ENCODE measurements at places on chromosomes 16 and 17. TPM values are rescaled to one million over a fixed set of nuclear protein-coding genes. Genes with fewer than 3 reads are reported as not detected.
A peak's percentile ranks its signal among the peaks of the same experiment; 100 is the strongest.

DNA sequence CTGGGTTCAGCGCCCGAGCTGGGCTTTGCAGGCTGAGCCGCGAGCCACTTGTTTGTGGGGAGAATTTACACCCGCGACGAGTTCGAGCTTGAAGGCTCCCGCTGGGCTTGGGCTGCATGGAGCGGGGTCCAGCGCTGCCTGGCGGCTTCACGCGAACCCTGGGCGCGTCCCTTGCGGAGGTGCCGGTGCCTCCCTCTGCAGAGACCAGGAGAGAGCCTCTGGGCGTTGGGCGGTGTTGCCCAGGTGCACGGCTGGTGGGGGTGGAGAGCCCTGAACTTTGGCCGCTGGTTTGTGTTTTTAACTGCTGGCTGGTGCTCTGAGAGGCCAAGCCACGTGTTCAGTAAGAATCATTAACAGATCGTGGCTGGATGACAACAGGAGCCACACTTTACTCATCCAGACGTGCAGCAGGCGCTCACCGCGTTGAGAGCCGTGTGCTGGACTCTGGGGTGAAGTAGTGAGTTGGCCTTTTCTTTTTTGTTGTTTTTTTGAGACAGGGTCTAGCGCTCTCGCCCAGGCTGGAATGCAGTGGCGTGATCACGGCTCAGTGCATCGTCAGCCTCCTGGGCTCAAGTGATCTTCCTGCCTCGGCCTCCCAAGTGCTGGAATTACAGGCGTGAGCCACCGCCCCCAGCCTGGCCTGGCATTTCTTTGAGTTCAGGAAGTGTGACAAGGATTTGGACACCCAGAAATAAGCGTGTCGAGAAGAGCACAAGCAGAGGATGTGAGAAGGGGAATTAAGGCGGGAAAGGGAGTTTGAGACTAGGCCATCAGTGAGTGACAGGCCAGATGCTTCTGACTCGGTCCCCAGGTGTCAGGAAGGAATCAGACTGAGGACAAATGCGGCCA lies 827 bp downstream of the CDK10 start:
- peak overlapping the region; percentile 82 for H3K4me3 ChIP-seq
- H3K4me1 ChIP-seq: peaks cover 10% of the 10 kb centered on the region
- DNase-seq: peak; percentile 85
- no peaks in the 10 kb centered on the region for H3K27me3 ChIP-seq
- peaks cover 75% of the 10 kb centered on the region for H3K36me3 ChIP-seq

DNA sequence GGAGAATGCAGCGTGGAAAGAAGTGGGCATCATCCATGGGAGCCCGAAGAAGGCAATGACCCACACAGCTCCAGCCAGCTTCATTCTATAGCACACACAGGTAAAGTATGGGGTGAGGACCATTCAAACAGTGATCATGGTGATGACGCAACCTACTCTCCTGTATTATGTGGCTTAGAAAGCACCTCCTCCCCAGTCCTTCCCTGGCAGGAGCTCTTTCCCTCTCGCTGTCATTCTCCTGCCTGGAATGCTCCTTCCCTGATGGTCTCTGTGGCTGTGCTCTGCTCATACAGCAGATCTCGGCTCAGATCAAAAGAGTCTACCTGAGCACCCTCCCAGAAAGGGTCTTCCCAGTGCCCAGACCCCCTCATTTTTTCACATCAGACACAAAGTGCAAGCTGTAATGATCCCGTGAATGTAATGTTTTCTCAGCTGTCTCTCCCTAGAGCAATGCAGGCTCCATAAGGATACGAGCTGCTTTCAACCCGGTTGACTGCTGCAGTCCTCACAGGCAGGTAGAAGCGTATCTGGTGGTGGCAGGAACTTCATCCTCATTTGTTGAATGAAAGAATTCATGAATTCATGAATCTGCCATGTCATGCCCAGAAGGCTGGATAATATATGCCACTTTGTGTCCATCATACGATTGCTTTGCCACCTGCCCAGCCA lies 248.8 kb downstream of the HS3ST3A1 start:
- no peaks in the 10 kb centered on the region for H3K4me1 ChIP-seq
- no peak overlapping the region for H3K4me3 ChIP-seq
- H3K27ac ChIP-seq: no peak overlapping the region
- H3K27me3 ChIP-seq: no peaks in the 10 kb centered on the region

DNA sequence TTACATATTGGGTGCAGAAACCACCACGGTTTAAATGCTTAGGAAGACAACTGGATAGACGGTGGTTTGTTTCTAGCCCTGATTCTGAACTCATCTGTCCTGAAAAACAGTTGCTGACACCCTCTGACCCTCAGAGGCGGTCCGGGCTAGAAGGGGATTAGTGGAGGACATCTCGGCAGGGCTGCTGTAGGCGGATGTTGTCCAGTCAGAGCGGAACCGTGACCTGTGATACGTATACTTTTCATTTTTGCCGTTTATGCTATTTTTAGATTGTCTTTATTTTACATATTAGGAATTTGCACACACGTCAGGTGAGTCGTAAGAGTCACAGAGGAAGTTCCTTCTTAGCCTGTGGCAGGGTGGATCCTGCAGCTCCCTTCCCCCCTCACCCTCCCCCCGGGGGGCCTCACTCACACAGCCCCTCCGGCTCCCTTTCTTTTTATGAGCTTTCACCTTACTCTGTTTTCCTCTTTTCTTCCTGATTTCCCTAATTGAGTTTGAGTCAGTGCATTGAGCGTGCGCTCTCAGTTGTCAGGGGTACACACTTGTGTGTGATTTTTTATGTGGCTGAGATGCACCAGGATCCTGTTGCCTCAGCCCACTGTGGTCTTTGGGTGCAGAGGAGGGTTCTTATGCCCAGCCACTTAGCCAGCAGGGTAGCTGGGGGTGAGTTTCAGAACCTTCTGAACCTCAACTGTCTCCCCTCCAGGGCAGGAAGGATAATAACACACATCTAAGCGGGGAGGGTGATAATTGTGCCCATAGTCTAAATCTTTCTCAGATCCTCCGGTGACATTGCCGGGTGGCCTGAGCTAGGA lies 211.1 kb upstream of the CHMP6 start:
- no peak overlapping the region for H3K27ac ChIP-seq
- H3K4me1 ChIP-seq: peaks cover 5% of the 10 kb centered on the region
- peaks cover 15% of the 10 kb centered on the region for H3K36me3 ChIP-seq
- no peak for DNase-seq

- H3K4me1 ChIP-seq: peaks cover 12% of the 10 kb centered on the region
- peaks cover 13% of the 10 kb centered on the region for H3K27me3 ChIP-seq
- peak overlapping the region; percentile 96 for H3K4me3 ChIP-seq
- no peak for DNase-seq
Measured at GRCh38 chr16:56931271-56931891, 561 bp upstream of the HERPUD1 start.

GRCh38 chr16:56451753-56452689 lies 667 bp downstream of the OGFOD1 start:
- H3K27ac ChIP-seq: peak overlapping the region; percentile 76
- no peaks in the 10 kb centered on the region for H3K27me3 ChIP-seq
- DNase-seq: peak; percentile 13
- H3K4me3 ChIP-seq: peak overlapping the region; percentile 77
- H3K4me1 ChIP-seq: peaks cover 29% of the 10 kb centered on the region
- H3K36me3 ChIP-seq: peaks cover 59% of the 10 kb centered on the region

DNA sequence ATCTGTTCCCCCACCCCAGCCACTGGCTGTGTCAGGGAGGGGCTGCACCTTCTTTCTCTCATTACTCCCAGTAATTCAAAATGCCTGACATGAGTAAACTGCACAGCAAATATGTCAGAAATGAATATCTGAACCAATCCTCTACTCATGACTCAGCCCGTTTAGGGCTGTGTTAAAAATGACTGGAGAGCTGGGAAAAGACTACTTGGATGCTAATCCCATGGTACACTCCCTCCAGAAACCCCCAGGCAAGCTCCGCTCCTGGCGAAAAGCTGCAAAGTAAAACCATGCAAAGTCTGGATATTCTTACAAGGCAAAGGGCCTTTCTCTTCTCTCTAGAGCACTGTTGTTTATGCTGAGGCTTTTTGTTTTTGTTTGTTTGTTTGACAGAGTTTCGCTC lies 448.1 kb upstream of the DYNLRB2 start:
- no peaks in the 10 kb centered on the region for H3K4me1 ChIP-seq
- no peaks in the 10 kb centered on the region for H3K27me3 ChIP-seq
- no peak overlapping the region for H3K27ac ChIP-seq
- DNase-seq: no peak
- H3K36me3 ChIP-seq: no peaks in the 10 kb centered on the region

GRCh38 chr17:35132816-35133550 lies 9.1 kb downstream of the NLE1 start:
- peaks cover 51% of the 10 kb centered on the region for H3K36me3 ChIP-seq
- H3K27me3 ChIP-seq: no peaks in the 10 kb centered on the region
- no peak overlapping the region for H3K4me3 ChIP-seq
- DNase-seq: no peak

DNA sequence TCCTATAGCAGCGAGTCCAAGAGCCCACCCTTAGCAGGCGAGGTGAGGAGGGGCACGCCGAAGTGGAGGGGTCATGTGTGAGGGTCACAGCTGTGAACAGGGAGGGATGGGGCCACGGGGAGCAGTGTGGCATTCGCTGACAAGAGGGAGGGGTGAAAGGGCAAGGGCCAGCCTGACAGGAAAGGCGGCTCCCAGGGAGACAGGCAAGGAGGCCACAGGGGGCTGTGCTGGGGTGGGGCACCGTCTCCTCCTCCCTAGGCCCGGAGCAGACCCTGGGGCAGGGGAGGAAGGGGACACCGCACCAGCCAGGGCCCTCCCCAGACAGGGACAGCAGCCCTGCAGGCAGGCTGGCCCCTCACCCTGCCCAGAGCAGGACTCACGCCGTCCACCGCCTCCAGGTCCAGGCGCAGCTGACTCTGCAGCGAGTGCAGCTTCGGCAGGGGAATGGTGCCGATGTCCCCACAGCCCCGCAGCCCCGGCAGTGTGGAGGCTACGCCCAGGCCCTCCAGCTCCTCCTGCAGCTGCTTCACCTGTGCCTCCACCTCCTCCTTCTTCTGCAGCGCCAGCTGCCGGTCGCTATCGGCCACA lies 15.1 kb downstream of the GNPTG start:
- no peak for DNase-seq
- H3K27ac ChIP-seq: no peak overlapping the region
- no peak overlapping the region for H3K4me3 ChIP-seq
- no peaks in the 10 kb centered on the region for H3K27me3 ChIP-seq

- H3K27me3 ChIP-seq: no peaks in the 10 kb centered on the region
- H3K4me1 ChIP-seq: no peaks in the 10 kb centered on the region
- H3K36me3 ChIP-seq: no peaks in the 10 kb centered on the region
- no peak overlapping the region for H3K27ac ChIP-seq
- no peak for DNase-seq
Measured at GRCh38 chr17:63335831-63336230, 110.3 kb downstream of the CYB561 start.

DNA sequence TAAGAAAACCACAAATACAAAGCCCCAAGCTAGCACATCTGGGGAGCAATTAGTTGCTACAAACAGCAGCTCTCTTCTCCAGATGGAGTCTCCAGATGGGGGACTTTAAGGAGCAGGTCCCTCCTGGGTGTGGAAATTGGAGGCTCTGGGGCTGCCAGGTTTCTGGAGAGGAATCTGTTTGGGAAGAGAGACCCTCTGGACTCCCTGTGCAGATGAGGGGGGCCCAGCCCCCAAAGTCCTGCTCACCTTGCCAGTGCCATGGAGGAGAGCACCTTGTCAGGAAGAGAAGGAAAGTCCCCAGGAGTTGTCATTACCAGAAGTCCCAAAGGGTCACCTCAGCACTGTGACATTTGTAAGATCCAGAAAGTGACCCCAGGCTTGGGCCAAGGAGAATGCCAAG lies 14.8 kb downstream of the TEKT5 start:
- no peak overlapping the region for H3K4me3 ChIP-seq
- no peak for DNase-seq
- peaks cover 46% of the 10 kb centered on the region for H3K27me3 ChIP-seq
- H3K27ac ChIP-seq: no peak overlapping the region
- H3K36me3 ChIP-seq: no peaks in the 10 kb centered on the region

- no peak overlapping the region for H3K4me3 ChIP-seq
- H3K27me3 ChIP-seq: no peaks in the 10 kb centered on the region
- no peaks in the 10 kb centered on the region for H3K4me1 ChIP-seq
- no peak overlapping the region for H3K27ac ChIP-seq
- DNase-seq: no peak
Measured at GRCh38 chr16:79914961-79915720, 314.6 kb upstream of the MAF start.

- no peaks in the 10 kb centered on the region for H3K27me3 ChIP-seq
- no peaks in the 10 kb centered on the region for H3K36me3 ChIP-seq
- no peak overlapping the region for H3K4me3 ChIP-seq
- no peak overlapping the region for H3K27ac ChIP-seq
Measured at GRCh38 chr17:57603546-57603945, 141.6 kb downstream of the CCDC182 start.

- DNase-seq: no peak
- no peak overlapping the region for H3K4me3 ChIP-seq
- no peaks in the 10 kb centered on the region for H3K4me1 ChIP-seq
- no peaks in the 10 kb centered on the region for H3K36me3 ChIP-seq
- no peak overlapping the region for H3K27ac ChIP-seq
- peaks cover 64% of the 10 kb centered on the region for H3K27me3 ChIP-seq
Measured at GRCh38 chr17:34275881-34276280, 5.9 kb downstream of the CCL7 start.

DNA sequence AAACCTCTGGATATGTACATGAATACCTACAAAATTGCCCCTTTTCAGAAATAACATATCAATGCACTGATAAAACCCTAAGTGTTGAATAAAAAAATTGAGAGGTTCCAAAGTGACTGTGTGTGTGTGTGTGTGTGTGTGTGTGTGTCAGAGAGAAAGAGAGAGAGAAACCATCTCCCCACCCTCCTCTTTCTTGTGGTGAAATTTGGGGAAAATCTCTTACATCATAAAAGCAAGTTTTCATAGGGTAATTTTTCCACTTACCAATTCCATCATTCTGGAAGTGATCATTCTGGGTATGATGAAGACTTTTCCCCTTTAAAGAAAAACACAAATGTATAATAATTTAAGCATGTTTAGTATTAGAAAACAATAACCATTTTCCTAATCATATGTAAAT lies 79.3 kb downstream of the CACNG1 start:
- H3K4me1 ChIP-seq: no peaks in the 10 kb centered on the region
- peaks cover 17% of the 10 kb centered on the region for H3K36me3 ChIP-seq
- no peak overlapping the region for H3K4me3 ChIP-seq
- H3K27me3 ChIP-seq: no peaks in the 10 kb centered on the region
- DNase-seq: no peak

- no peaks in the 10 kb centered on the region for H3K27me3 ChIP-seq
- DNase-seq: no peak
- peak overlapping the region; percentile 66 for H3K27ac ChIP-seq
- H3K4me3 ChIP-seq: peak overlapping the region; percentile 62
- H3K36me3 ChIP-seq: peaks cover 18% of the 10 kb centered on the region
- peaks cover 38% of the 10 kb centered on the region for H3K4me1 ChIP-seq
Measured at GRCh38 chr16:87463722-87464690, 28.8 kb downstream of the ZCCHC14 start.

- no peak overlapping the region for H3K4me3 ChIP-seq
- H3K4me1 ChIP-seq: no peaks in the 10 kb centered on the region
- H3K36me3 ChIP-seq: peaks cover 20% of the 10 kb centered on the region
- H3K27me3 ChIP-seq: no peaks in the 10 kb centered on the region
Measured at GRCh38 chr17:18327093-18327492, 12.0 kb downstream of the SMCR8 start.

RGS9 gene
- 0.54 TPM for total RNA-seq

APOBR gene
- 0.14 TPM for total RNA-seq

CACNG1 gene
- total RNA-seq: not detected

CLEC18B gene
- 1.3 TPM for total RNA-seq

CA7 gene
- not detected for total RNA-seq

CDRT15 gene
- total RNA-seq: not detected

MPV17L gene
- total RNA-seq: 10.0 TPM

HIC1 gene
- total RNA-seq: 1.2 TPM

COPZ2 gene
- total RNA-seq: 1.2 TPM

TRPV3 gene
- 0.38 TPM for total RNA-seq

TBC1D3C gene
- total RNA-seq: not detected

ITGB4 gene
- total RNA-seq: 301 TPM

KRT13 gene
- 45.7 TPM for total RNA-seq

HOXB1 gene
- total RNA-seq: not detected

MEFV gene
- total RNA-seq: not detected

HOXB9 gene
- 26.0 TPM for total RNA-seq

NACA2 gene
- not detected for total RNA-seq

PFN1 gene
- 580 TPM for total RNA-seq

Measured in Calu3 (cell line).